ENCODE measurements at places on chromosomes 3 and 15. TPM values are rescaled to one million over a fixed set of nuclear protein-coding genes. Genes with fewer than 3 reads are reported as not detected.

Gene NTRK3
- total RNA-seq, result 0.17 TPM

Gene OR5K1
- not detected for total RNA-seq

Gene CLDN18
- under 0.01 TPM for total RNA-seq

Gene GP9
- not detected for total RNA-seq

Gene PPP2R3A
- 16.7 TPM for total RNA-seq

Gene ZBTB47
- 59.7 TPM for total RNA-seq
